ENCODE measurements at places on chromosomes 4 and X.

- DNase-seq = no peak
Observed at GRCh38 chr4:89674876-89675459, 162.0 kb downstream of the SNCA start.

- no peak for DNase-seq
Observed at GRCh38 chr4:20878806-20879205, 178.5 kb downstream of the PACRGL start.

GRCh38 chrX:126165401-126165720, 728 bp downstream of the DCAF12L2 start:
- DNase-seq = no peak

DNA sequence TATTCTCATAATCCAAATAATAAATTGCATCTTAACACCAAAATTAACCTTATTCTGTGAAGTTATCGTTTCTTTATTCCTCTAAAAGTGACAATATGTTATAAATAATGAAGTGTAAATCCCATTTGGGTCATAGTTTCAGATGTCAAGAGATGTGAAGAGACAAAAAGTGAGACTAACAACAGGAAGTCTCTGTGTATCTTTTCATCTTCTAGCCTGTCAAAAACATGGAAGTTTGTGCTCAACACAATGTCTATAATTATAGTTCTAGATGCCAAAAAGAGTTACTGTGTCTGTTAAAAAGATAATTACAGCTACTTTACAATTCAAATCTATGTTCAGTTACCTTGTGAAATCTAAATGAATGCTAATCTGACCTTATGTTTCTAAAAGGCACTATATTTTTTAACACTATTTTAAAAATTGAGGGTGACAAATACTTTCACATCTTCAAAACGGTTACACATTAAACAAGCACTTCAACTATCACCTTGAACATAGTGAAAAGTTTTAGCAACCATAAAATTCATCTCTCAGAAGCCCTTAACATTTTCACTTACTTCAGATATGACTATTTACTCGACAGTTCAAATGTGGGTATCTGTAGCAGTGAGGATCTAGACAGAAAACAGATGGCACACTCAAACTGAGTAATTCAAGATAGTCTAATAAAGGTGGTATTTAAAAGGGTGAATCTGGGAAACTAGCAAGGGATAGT, 509.8 kb downstream of the ARAP2 start:
- DNase-seq = no peak

GRCh38 chr4:6231663-6232165, 31.4 kb upstream of the JAKMIP1 start:
- no peak for DNase-seq

- DNase-seq = no peak
Observed at GRCh38 chrX:13836575-13836974, 19.7 kb upstream of the GPM6B start.

DNA sequence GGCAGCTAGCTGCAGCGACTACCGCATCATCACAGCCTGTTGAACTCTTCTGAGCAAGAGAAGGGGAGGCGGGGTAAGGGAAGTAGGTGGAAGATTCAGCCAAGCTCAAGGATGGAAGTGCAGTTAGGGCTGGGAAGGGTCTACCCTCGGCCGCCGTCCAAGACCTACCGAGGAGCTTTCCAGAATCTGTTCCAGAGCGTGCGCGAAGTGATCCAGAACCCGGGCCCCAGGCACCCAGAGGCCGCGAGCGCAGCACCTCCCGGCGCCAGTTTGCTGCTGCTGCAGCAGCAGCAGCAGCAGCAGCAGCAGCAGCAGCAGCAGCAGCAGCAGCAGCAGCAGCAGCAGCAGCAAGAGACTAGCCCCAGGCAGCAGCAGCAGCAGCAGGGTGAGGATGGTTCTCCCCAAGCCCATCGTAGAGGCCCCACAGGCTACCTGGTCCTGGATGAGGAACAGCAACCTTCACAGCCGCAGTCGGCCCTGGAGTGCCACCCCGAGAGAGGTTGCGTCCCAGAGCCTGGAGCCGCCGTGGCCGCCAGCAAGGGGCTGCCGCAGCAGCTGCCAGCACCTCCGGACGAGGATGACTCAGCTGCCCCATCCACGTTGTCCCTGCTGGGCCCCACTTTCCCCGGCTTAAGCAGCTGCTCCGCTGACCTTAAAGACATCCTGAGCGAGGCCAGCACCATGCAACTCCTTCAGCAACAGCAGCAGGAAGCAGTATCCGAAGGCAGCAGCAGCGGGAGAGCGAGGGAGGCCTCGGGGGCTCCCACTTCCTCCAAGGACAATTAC, 1.4 kb downstream of the AR start:
- no peak for DNase-seq

GRCh38 chrX:9376111-9376510, 88.7 kb upstream of the TBL1X start:
- no peak for DNase-seq

GRCh38 chr4:166400270-166400894, 527.3 kb downstream of the TLL1 start:
- no peak for DNase-seq

All from activated CD4-positive, alpha-beta T cell treated with anti-CD3 and anti-CD28 coated beads, Interleukin-2, amount 10 ng/mL, durations not matched to agents 7 days and 5 days (primary cell).